Keratinocyte (primary cell): ENCODE measurements at places on chromosomes 12 and 14. TPM values are rescaled to one million over a fixed set of nuclear protein-coding genes. Genes with fewer than 3 reads are reported as not detected.

RFLNA gene
- 1.1 to 3.3 TPM (median 2.2 TPM) in 3 replicates for polyA plus RNA-seq

KLRC2 gene
- polyA plus RNA-seq, result 0.09 TPM in 1 of 3 replicates, not detected in the others

PRB2 gene
- polyA plus RNA-seq, result 0.18 TPM in 1 of 3 replicates, not detected in the others

GALNT8 gene
- polyA plus RNA-seq, result 0.10 to 0.14 TPM in 2 of 3 replicates, not detected in the other

ACTN1 gene
- 394 to 1,027 TPM (median 558 TPM) in 3 replicates for polyA plus RNA-seq

- DNase-seq, result no peak
Observed at GRCh38 chr14:94532447-94532846, 23.2 kb upstream of the SERPINA12 start.

- DNase-seq, result no peak
Observed at GRCh38 chr14:35509846-35510245, 24.1 kb upstream of the INSM2 start.

- DNase-seq, result no peak
Observed at GRCh38 chr12:107732365-107732764, 28.6 kb downstream of the PRDM4 start.

- no peak for DNase-seq
Observed at GRCh38 chr14:84959851-84960520, 570.0 kb upstream of the FLRT2 start.

DNA sequence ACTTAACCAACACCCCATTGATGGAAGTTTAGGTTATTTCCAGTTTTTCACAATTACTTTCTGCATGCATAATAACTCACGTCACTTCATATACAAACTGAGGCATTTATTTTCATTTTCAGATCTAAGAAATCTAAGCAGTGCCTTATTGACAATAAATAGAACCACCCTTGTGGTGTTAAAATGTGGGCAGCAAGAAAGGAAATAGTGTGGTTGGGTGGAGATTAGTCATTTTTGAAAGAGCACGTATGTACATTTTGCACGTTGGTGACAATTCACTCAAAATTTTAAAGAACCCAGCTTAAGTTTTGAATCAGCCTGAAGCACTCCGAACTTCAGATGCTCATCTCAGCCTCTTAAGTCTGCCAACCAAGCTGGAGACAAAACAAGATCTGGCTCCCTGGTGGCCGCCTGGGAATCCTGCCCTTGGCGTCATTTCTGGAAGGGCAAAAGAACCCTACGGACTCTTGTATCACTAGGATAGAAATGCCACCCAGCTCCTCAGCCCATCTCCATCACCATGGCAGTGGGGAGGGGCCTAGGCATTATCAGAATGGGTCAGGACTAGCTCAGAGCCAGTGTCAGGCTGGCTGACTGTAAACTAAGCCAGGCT lies 89.5 kb upstream of the BCL2L14 start:
- DNase-seq, result no peak

- DNase-seq, result no peak
Observed at GRCh38 chr14:43169722-43170121, 1337.4 kb downstream of the FSCB start.

GRCh38 chr12:128455851-128456250 lies 188.9 kb downstream of the TMEM132C start:
- DNase-seq, result no peak

DNA sequence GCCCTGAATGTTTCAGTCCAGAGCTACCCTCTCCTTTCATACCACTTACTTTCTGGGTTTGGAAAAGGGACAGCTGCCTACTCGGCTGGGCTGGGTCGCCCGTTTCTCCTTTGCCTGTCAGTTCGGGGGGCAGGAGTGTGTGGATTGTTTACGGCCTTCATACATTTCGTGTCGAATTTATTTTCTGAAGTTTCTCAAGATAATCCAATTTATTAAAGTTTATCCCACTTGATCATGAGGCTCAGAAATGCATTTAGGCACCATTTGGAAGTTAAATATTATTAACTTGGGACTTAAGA lies 608 bp downstream of the ZNF410 start:
- no peak for DNase-seq

DNA sequence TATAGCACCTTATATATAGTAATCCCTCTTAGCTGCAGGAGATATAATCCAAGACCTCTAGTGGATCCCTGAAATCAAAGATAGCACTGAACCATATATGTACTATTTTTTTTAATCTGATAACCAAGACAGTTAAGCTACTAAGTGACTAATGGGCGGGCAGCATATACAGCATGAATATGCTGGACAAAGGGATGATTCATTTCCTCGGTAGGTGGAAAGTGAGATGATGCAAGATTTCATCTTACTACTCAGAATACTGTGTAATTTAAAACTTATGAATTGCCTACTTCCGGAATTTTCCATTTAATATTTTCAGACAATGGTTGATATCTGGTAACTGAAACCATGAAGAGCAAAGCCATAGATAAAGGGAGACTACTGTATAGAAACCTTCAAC lies 36.2 kb downstream of the PRMT8 start:
- DNase-seq, result peak; percentile 50

- DNase-seq, result no peak
Observed at GRCh38 chr14:33030386-33030785, 91.7 kb downstream of the NPAS3 start.
